ENCODE measurements at places on chromosomes 12 and 14. TPM values are rescaled to one million over a fixed set of nuclear protein-coding genes. Genes with fewer than 3 reads are reported as not detected.

The KLRF2 gene
- total RNA-seq = not detected

- no peak for DNase-seq
These were observed 67.6 kb downstream of the FOXN3 start for GRCh38 chr14:89349171-89350008.

DNA sequence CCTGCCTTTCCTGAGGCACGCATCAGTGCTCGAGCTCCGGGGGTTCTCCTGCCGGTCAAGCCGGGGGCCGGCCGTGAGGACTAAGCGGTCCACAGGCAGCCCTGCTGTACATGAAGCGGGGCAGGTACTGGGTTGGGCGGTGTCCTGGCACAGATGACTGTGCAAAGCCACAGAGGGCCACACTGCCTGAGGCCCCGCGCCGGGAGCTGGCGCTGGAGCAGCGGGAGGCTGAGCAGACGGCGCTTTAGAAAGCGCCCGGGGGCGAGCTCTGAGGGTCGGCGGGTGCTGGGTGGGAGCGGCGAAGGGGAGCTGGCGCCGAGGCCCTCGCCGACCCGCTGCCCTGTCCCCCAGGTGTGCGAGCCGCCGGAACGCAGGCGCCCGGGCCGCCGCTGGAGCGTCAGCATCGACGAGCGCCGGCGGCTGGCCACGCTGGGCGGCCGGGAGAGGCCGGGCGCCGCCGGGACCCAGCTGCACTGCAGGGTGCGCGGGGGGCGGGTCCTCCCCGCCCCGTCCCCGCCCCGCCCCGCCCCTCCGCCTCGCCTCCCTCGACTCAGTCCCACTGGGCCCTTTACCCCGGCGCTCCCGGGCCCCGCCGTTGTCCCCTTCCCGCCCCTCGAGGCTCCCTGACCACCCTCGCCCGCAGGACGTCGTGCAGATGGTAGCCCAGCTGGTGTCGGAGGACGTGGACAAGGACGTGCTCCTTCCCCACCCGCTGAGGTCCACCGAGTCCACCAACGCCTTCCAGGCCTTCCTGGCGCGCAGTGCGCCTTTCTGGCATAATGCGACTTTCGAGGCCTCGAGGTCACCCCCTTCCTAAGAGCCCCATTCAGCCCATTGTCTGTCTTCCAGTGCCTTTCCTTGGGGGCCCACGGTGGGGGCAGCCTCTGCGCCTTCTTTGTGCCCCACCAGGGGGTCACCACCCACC is 8.3 kb upstream of the MTA1 start:
- DNase-seq = peak; percentile 46

The GUCY2C gene
- total RNA-seq = not detected

- no peak for DNase-seq
These were observed 9.1 kb downstream of the NFATC4 start for GRCh38 chr14:24377126-24377525.

Measured in RPMI7951 (cell line).